ENCODE measurements at places on chromosomes 5 and 9. TPM values are rescaled to one million over a fixed set of nuclear protein-coding genes. Genes with fewer than 3 reads are reported as not detected.
A peak's percentile ranks its signal among the peaks of the same experiment; 100 is the strongest.

FAM169A gene
- total RNA-seq, result 0.81 TPM

RIC1 gene
- 21.5 TPM for total RNA-seq

GRCh38 chr9:13266167-13266566, 13.3 kb downstream of the MPDZ start:
- no peaks in the 10 kb centered on the region for H3K27me3 ChIP-seq
- H3K27ac ChIP-seq, result no peak overlapping the region
- H3K4me3 ChIP-seq, result no peak overlapping the region
- no peaks in the 10 kb centered on the region for H3K4me1 ChIP-seq

DNA sequence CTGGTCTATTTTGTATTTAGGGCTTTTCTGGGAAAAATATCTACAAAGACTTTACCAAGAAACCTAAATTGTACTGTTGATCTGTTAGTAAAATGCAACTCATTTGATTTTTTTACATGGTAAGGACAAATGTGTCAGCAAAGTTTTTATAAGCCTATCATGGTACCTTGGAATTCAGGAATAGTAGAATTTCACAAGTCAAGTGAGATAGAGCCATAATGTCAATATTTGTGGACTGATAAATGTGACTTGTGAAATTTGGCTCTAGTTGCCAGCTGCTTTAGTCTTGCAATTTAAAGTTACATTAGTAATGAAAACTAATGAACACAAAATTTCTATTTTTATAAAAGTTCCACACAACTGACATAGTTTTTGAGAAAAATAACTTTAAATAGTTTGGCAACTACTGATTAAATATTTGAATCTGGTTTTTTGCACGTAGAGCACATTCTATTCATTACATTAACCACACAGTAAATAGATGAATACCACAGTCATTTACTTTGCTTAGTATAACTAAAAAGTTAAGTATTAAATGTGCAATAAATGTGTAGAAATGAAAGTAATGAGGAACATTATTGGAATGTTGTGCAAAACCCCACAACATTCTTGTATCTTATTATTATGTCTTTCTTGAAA, 41.2 kb upstream of the RIOK2 start:
- no peak for DNase-seq
- H3K36me3 ChIP-seq, result no peaks in the 10 kb centered on the region
- H3K27ac ChIP-seq, result no peak overlapping the region
- H3K27me3 ChIP-seq, result no peaks in the 10 kb centered on the region

DNA sequence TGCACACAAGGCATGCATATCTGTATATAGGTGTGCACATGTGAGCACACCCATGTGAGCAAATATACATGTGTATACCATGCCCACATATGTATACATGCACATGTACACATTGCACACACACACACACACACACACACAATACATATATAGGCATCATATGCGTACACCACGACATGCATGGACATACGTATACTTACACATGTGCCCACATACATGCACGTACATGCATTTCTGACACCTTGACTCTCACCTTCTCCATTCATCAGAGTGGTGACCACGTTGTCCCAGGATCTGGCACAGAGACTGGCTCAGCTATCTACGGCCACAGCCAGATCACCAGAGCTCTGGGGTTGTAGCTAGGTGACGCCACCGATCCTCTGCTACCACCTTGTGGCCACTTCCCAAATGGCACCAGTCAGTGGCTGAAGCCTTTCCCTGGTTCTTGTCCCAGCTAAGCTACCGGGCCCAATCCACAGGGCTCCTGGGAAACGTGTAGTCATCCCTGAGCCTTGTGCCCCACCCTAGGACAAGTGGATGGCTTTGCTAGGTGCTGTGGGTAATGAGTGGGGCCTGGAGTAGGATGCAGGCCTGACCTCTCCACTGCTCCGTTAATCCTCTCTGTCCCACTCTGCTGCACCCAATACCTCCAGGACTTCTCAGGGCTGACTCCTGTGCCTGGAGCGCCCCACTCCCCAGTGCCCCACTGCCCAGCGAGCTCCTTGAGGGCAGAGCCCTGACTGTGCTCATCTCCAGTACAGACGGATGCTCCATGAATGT, 194.4 kb downstream of the RGS3 start:
- no peaks in the 10 kb centered on the region for H3K36me3 ChIP-seq
- DNase-seq, result peak; percentile 90
- peaks cover 44% of the 10 kb centered on the region for H3K4me1 ChIP-seq
- H3K4me3 ChIP-seq, result no peak overlapping the region

- peaks cover 33% of the 10 kb centered on the region for H3K4me1 ChIP-seq
- no peaks in the 10 kb centered on the region for H3K27me3 ChIP-seq
- H3K27ac ChIP-seq, result peak overlapping the region; percentile 5
- no peaks in the 10 kb centered on the region for H3K36me3 ChIP-seq
- no peak for DNase-seq
- H3K4me3 ChIP-seq, result no peak overlapping the region
Observed at GRCh38 chr9:110114086-110114858, 93.7 kb downstream of the C9orf152 start.

SH3RF2 gene
- 20.3 TPM for total RNA-seq

DNA sequence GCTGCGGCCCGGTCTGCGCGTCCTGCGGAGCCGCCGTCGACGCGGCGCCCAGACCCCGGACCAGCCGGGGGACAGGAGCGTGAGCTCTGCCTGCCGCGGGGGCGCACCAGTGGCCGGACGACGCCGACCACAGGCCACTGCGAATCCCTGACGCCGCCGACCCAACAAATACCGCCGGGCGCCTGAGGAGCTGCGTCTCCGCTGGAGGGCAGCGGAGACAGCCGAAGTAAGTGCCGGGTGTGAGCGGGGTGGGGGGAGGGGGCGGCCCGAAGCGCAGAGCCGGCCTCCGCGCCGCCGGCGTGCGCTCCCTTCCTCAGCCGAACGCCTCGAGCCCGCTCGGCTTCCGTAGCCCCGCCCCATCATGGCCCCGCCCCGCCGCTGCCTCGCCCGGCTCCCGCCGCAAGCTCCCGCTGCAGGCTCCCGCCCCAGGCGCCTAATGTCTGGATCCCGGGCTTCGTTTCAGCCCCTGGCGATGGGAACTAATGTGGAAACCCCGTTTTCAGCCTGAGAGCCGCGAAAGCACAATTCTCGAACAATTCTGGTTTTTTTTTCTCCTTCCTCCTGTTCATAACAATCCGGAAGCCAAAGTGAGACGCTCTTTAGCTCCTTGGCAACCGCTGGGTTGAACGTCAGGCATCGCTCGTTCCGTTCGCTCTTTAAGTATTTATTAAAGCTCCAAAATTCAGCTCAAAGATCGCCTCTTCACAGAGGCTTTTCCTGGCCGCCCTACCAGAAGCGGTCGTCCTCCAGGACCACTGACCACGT, at the start of gene RFK:
RFK (minus strand) TSS at position 232 of the 765 bp plus-strand sequence. CDS start 255 bp downstream, outside the sequence.
- no peaks in the 10 kb centered on the region for H3K4me1 ChIP-seq
- H3K4me3 ChIP-seq, result peak within 1 kb of the TSS; percentile 98
- H3K27me3 ChIP-seq, result no peaks in the 10 kb centered on the region
- DNase-seq, result peak; percentile 99

FRRS1L gene
- not detected for total RNA-seq

DNA sequence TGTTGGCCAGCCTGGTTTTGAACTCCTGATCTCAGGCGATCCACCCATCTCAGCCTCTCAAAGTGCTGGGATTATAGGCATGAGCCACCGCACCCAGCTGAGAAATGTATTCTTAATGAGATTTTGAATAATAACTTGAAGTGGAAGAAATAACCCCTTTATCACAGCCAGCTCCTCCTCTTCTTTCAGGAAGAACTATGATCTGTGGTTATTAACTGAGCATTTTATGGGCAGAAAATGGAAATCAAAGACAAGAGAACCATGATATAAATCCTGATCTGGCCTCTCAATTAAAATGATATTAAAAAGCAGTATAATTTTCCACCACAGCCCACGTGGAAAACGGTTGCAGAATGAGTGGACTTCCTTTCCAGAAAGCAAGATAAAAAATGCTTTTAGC, 206.6 kb downstream of the PRELID2 start:
- no peak overlapping the region for H3K27ac ChIP-seq
- H3K4me1 ChIP-seq, result no peaks in the 10 kb centered on the region
- H3K4me3 ChIP-seq, result no peak overlapping the region
- H3K27me3 ChIP-seq, result no peaks in the 10 kb centered on the region
- no peak for DNase-seq

SPAAR gene
- total RNA-seq, result 6.8 TPM

GRCh38 chr5:142829801-142830220, 59.6 kb downstream of the ARHGAP26 start:
- no peak overlapping the region for H3K27ac ChIP-seq
- H3K36me3 ChIP-seq, result no peaks in the 10 kb centered on the region
- H3K27me3 ChIP-seq, result no peaks in the 10 kb centered on the region
- no peak for DNase-seq
- peaks cover 13% of the 10 kb centered on the region for H3K4me1 ChIP-seq
- H3K4me3 ChIP-seq, result no peak overlapping the region

ASTN2 gene
- 4.6 TPM for total RNA-seq

DNA sequence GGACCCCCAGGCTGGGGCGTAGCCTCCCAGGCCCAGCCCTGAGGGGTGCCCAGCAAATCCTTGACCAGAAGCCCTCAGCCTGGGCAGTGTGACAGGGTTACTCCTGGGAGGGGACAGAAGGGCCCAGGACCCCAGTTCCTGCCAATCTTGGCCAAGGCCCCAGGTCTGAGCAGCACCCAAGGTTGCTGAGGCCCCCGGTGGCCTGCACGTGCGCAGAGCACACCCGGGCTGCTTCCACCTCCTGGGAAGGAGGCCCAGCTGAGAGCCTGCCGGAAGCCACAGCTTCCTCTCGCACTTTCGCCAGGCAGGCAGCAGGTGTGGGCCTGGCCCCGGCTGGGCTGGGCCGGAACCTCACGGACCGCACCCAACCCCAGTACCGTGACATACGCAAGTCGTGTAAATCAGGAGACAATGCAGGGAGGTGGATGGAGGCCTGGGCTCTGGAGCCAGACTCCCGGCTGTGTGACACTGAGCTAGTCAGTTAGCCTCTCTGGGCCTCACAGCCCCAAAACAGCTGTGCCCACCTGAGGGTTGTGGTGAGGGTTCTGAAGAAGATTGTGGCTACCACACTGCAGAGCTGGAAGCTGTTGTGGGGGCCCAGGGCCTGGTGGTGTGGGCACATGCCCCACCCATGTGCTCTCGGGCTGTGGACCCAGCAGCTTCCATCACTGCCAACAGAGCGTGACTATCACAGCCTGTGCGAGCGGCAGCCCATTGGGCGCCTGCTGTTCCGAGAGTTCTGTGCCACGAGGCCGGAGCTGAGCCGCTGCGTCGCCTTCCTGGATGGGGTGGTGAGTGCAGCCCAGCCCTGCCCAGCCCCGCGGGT, 5.1 kb downstream of the GRK6 start:
- H3K27ac ChIP-seq, result peak overlapping the region; percentile 19
- no peaks in the 10 kb centered on the region for H3K27me3 ChIP-seq
- H3K4me1 ChIP-seq, result peaks cover 6% of the 10 kb centered on the region
- no peak overlapping the region for H3K4me3 ChIP-seq
- no peak for DNase-seq

DNA sequence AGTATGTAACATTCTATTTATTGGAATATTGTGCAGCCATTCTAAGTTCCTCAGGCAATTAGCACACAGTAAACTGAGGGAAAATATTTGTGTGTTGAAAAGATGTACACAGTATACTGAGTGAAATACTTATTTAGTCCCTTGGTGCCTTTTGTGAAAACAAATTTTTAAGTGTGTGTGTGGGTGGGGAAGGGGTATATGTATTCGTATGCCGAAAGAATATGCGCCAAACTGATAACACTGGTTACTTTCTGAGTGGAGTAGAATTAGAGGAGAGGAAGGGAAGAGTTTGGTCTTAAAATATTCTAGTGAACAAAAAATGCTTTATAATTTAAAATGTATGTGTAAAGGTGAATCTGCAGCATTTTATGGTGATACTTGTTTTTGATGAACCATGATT, 3.1 kb downstream of the DCP2 start:
- no peak overlapping the region for H3K27ac ChIP-seq
- H3K4me1 ChIP-seq, result peaks cover 15% of the 10 kb centered on the region
- peaks cover 6% of the 10 kb centered on the region for H3K36me3 ChIP-seq
- no peaks in the 10 kb centered on the region for H3K27me3 ChIP-seq
- H3K4me3 ChIP-seq, result no peak overlapping the region
- DNase-seq, result no peak

GRCh38 chr5:60010328-60010727, 116.8 kb upstream of the PDE4D start:
- H3K4me3 ChIP-seq, result no peak overlapping the region
- no peaks in the 10 kb centered on the region for H3K4me1 ChIP-seq

- H3K27ac ChIP-seq, result no peak overlapping the region
- peaks cover 4% of the 10 kb centered on the region for H3K4me1 ChIP-seq
- H3K27me3 ChIP-seq, result no peaks in the 10 kb centered on the region
- no peak overlapping the region for H3K4me3 ChIP-seq
- no peaks in the 10 kb centered on the region for H3K36me3 ChIP-seq
Observed at GRCh38 chr9:91126761-91127445, 234.8 kb downstream of the AUH start.

GRCh38 chr9:136685790-136686533, 1.3 kb downstream of the AGPAT2 start:
- no peaks in the 10 kb centered on the region for H3K27me3 ChIP-seq
- DNase-seq, result no peak
- H3K4me3 ChIP-seq, result peak overlapping the region; percentile 94

GRCh38 chr5:6745706-6746222, 32.5 kb downstream of the TENT4A start:
- no peak overlapping the region for H3K4me3 ChIP-seq
- H3K27me3 ChIP-seq, result no peaks in the 10 kb centered on the region
- no peaks in the 10 kb centered on the region for H3K36me3 ChIP-seq
- H3K4me1 ChIP-seq, result no peaks in the 10 kb centered on the region

FOXD4 gene
- 0.71 TPM for total RNA-seq

GRCh38 chr5:684751-685216, 8.4 kb downstream of the TPPP start:
- no peaks in the 10 kb centered on the region for H3K4me1 ChIP-seq
- no peaks in the 10 kb centered on the region for H3K36me3 ChIP-seq
- H3K4me3 ChIP-seq, result no peak overlapping the region
- no peak for DNase-seq

GRCh38 chr9:9820436-9820835, 792.4 kb downstream of the PTPRD start:
- H3K4me1 ChIP-seq, result no peaks in the 10 kb centered on the region
- no peak for DNase-seq
- no peak overlapping the region for H3K4me3 ChIP-seq
- no peak overlapping the region for H3K27ac ChIP-seq

F12 gene
- total RNA-seq, result 1.1 TPM

RANBP17 gene
- 22.9 TPM for total RNA-seq

RARS1 gene
- 80.7 TPM for total RNA-seq

DNA sequence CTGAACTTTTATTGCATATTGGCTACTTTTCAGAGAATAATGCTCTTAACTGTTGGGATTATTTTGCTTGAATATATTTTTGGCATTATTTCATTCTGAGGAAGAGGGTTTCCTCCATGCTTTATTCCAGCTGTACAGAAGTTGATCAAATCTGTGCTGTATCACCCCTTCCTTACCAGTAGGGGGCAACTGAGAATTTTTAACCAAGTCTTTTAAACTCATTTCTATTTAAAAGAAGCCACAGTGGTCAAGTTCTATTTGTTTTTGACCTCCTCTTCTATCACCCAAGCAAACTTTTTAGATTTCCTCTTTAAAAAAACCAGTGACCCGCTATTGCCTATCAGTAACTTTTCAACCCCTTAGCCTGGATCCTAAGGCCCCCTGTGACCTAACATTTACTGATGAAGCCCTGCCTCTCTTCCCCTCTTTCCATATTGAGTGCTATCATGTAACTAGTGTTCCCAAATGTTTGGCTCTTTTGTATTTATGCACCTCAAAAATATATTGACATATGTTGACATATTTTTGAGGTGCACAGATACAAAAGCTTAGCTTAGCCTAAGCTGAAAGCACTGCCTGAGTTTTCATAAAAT, 80.6 kb downstream of the FBXO4 start:
- no peak overlapping the region for H3K27ac ChIP-seq
- no peaks in the 10 kb centered on the region for H3K4me1 ChIP-seq
- H3K4me3 ChIP-seq, result no peak overlapping the region
- H3K36me3 ChIP-seq, result no peaks in the 10 kb centered on the region

Measured in left lung (tissue), 14 donors.